ENCODE measurements at places on chromosomes 11 and 22.

DNA sequence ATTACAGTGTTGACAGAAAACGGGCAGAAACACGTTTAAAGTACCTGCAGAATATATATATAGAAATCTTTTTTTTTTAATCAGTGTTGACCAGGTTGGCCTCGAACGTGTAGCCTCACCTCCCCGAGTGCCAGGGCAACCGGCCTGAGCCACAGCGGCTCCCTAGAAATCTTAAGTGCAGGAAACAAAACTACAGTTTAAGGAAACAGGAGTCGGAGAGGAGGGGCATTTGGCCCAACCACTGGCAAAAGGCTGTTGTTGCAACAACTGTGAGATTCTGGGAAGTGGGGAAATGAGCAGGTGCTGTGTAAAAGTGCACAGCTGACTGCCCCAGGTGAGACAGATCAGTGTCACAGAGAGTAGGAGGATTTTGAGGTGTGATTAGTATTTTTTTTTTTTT, 3.7 kb downstream of the YWHAH start:
- DNase-seq = no peak

DNA sequence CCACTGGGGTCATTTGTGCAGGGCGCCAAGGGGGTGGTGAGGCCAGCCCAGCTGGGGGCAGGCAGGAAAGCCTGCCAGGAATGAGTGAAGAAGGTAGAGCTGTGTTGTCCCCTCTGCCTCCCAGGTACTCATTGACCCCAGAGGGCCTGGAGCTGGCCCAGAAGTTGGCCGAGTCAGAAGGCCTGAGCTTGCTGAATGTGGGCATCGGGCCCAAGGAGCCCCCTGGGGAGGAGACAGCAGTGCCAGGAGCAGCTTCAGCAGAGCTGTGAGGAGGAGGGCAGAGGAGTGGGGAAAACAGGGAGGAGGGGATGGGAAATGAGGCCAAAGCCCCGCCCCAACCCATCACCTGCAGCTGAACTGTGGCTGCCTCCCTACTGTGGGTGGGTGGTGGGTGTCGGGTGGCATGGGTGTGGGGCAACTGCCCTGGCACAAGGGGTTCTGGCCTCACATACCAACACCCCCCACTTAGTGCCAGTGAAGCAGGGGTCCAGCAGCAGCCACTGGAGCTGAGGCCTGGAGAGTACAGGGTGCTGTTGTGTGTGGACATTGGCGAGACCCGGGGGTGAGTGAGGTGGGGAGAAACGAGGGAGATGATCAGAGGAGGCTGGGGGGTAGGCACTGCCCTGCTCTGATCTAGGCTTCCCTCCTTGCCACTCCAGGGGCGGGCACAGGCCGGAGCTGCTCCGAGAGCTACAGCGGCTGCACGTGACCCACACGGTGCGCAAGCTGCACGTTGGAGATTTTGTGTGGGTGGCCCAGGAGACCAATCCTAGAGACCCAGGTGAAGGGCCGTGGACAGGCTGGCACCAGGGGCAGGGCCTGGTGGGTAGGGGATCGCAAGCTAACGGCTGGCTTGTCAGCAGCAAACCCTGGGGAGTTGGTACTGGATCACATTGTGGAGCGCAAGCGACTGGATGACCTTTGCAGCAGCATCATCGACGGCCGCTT, 3.0 kb downstream of the MUS81 start:
- no peak for DNase-seq

- no peak for DNase-seq
Observed at GRCh38 chr11:57566905-57567514, 462 bp downstream of the UBE2L6 start.

GRCh38 chr11:132671851-132672370, 860.4 kb downstream of the OPCML start:
- DNase-seq = no peak

- DNase-seq = no peak
Observed at GRCh38 chr11:123145220-123145619, 49.8 kb downstream of the CLMP start.

- no peak for DNase-seq
Observed at GRCh38 chr11:96228473-96228891, 114.5 kb downstream of the MAML2 start.

- DNase-seq = no peak
Observed at GRCh38 chr11:12174477-12175143, 64.2 kb downstream of the MICAL2 start.

GRCh38 chr11:68735646-68736045, 15.7 kb downstream of the TESMIN start:
- no peak for DNase-seq

GRCh38 chr11:87013912-87014825, 23.6 kb upstream of the TMEM135 start:
- DNase-seq = no peak

GRCh38 chr11:67254798-67255197, 11.5 kb upstream of the GRK2 start:
- DNase-seq = no peak

- no peak for DNase-seq
Observed at GRCh38 chr22:20111045-20111688, 4.7 kb upstream of the RANBP1 start.

DNA sequence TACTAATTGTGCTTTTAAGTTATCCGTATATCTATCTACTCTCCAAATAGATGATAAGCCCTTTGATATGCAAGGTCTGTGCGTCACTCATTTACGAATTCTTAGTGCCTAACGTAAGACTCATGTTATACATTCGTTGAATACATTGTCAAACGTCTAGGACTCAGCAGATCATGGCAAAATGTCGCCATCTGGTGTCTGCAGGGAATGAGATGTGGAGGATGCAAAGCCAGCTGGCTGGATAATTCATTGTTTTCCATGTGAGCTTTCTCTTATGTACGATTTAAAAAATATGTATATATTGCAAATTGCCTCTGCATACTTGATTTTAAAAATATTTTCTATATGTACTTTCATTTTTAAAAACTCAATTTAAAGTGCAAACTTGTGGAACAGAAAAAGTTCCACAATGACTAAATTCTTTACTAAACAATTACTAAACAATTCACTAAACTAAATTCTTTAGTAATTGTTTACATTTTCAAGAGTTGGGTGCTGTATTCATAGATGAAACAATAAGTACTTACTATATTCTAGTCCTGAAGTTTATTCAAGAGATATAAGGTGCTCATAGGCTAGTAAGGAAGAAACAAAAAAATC, 33.8 kb downstream of the ZNF202 start:
- DNase-seq = peak; percentile 23

- no peak for DNase-seq
Observed at GRCh38 chr22:49968831-49969661, 8.5 kb downstream of the PIM3 start.

- no peak for DNase-seq
Observed at GRCh38 chr11:37394236-37394870, 796.3 kb upstream of the RAG2 start.

- no peak for DNase-seq
Observed at GRCh38 chr11:130781931-130782330, 134.3 kb downstream of the SNX19 start.

GRCh38 chr11:111299101-111300026, 1.0 kb downstream of the POU2AF3 start:
- DNase-seq = no peak

DNA sequence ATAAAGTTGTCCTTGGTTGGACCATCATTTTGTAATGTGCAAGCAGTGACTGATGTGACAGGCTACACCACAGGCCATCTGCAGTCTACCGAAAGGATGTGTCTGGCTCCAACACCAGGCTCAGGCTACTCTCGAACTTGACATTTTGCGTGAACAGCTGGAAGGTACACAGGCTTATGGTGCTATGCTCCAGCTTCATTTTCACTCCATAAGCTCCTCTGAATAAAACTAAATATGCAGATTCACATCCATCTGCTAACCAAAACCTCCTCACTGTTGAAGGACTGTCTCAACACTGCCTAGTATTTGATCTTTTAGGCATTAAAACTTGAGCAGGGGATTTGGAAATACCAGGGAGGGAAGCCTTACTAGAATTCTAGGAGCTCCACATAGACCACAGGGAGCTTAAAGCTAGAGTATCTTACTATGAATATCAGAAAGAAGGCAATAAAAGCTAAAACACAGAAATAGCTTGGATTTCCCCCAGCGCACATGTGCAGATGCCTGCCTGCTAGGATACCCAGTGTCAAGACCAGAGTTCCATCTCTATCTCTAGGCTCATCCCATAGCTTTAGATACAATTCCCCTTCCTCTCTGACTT, 383.9 kb upstream of the FAT3 start:
- DNase-seq = no peak

- no peak for DNase-seq
Observed at GRCh38 chr11:69213964-69214363, 58.2 kb downstream of the SMIM38 start.
